Prostate gland (tissue), 2 donors: ENCODE measurements at places on chromosomes 7 and 10.

GRCh38 chr7:108384716-108385483 lies 71.3 kb downstream of the NRCAM start:
- DNase-seq: no peak

- DNase-seq: peak; percentile 43
These were observed 3.9 kb upstream of the GPER1 start for GRCh38 chr7:1083729-1084657.

GRCh38 chr10:130902471-130902870 lies 409.1 kb downstream of the TCERG1L start:
- no peak for DNase-seq

GRCh38 chr10:122464586-122464985 lies 3.2 kb downstream of the HTRA1 start:
- no peak for DNase-seq

DNA sequence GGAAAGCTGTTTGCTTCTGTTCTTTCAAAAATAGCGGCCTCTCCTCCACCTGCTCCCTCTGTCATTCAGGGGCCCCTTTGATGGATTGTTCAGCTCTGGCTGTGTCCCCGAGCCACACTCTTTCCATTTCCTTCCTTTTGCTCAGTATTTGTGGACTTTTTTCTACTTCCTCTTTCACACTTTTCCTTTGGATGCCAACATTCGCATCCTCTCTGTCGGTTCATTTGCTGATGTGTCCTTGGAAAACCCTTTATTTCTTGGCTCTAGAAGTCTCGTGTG lies 11.7 kb upstream of the PWWP2B start:
- no peak for DNase-seq

GRCh38 chr10:18005781-18006456 lies 54.2 kb downstream of the SLC39A12 start:
- DNase-seq: no peak

DNA sequence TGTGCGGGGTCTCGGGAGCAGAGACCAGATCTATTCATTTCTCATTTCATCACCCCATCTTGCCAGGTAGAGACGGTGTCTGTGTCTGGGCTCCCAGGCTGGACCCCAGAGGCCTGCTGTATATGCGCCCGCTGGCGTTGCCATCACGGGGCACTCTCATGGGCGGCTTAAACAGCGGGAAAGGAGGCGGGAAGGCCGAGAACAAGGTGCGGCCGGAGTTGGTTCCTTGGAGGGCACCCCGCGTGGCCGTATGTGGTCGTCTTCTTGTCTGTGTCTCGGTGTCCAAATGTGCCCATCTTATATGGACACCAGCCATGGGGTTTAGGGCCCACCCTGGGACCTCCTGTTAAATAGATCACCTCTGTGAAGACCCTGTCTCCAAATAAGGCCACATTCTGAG lies 2.1 kb upstream of the CFAP46 start:
- DNase-seq: no peak

GRCh38 chr10:115696747-115697146 lies 576.3 kb downstream of the GFRA1 start:
- DNase-seq: no peak

DNA sequence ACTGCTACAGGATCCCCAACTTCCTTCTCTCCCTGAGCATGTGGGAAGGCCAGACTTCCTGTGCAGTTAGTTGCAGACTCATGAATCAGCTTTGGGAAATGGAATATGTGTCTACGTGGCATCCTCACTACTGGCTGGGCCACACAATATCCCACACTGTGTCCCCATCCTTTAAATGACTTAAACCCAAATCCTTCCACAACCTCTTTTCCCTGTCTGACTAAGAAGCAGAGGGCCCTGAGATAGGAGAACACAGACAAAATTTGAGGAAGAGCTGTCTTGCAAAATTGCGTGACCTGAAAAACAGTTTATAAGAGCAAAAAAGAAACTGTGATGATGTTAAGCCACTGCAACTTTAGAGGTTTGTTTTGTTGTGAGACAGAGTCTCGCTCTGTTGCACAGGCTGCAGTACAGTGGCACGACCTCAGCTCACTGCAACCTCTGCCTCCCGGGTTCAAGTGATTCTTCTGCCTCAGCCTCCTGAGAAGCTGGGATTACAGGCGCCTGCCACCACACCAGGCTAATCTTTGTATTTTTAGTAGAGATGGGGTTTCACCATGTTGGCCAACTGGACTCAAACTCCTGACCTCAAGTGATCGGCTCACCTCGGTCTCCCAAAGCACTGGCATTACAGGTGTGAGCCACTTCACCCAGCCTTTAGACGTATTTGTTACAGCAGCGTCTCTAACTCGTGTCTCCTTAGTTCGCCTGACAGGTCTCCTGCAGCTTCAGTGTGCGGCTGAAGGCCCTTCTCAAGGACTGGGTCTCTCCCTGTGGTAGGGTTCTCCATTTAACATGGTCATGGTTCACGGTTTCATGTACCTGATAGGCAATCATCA lies 46.9 kb upstream of the SFMBT2 start:
- no peak for DNase-seq

DNA sequence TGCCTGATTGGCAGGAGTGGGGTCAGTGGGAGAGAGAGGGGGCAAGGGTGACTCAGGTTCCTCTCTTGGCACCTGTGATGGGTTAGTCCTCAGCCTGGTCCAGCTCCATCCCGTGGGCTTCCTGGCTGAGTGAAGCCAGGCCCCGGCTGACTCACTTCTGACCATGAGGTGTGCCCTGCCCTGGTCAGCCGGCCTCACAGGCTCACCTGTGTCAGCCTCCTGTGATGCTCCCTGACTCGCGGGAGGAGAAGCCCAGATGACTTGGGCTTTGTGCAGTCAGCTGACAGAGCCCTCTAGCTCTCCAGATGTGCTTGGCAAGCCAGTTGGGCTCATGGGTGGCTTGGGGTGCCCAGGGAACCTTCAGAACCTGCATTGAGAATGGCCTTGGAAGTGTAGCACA lies 16.0 kb upstream of the PPIF start:
- no peak for DNase-seq

- DNase-seq: no peak
These were observed 53.3 kb downstream of the DNAJB6 start for GRCh38 chr7:157389951-157390730.

DNA sequence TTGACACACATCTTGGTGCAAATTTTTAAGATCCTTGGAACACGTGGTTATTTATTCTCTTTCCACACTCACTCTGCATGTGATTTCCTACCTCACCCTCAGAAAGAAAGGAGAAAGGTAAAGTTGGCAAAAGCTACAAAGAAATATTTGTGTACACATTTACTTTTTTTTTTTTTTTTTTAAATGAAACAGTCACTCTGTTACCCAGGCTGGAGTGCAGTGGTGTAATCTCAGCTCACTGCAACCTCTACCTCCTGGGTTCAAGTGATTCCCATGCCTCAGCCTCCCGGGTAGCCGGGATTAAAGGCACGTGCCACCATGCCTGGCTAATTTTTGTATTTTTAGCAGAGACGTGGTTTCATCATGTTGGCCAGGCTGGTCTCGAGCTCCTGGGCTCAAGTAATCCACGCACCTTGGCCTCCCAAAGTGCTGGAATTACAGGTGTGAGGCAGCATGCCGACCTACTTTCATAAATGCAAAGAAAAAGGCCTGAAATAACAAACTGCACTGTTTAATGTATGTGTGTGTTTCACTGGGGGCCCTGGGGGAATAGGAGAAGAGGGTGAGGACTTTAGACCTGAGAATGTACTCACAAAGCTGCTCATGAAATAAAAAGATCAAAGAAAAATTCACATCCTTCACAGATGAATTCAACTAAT lies 71.6 kb upstream of the GRID1 start:
- DNase-seq: no peak

DNA sequence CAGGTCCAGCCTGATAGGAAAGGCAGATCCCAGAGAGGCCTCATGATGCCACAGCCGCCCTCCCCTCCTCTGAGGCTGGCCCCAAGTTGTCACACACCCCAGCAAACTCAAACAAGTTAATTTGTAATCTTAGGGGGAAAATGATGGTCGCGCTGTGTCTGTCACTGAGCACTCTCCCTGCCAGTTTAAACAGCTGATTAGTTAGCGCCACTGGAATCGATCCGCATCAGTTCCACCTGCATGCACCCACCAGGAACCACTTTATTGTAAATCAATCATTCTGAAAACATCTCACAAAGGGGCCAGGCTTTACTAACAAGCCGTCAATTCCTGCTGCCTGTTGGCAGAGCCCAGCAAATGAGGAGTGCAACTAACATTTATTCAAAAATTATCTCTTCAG lies 870.9 kb downstream of the KCNMA1 start:
- no peak for DNase-seq

- no peak for DNase-seq
These were observed 8.3 kb upstream of the TACR2 start for GRCh38 chr10:69425041-69425440.

- no peak for DNase-seq
These were observed 16.9 kb upstream of the ATP6V0A4 start for GRCh38 chr7:138814816-138815332.

- no peak for DNase-seq
These were observed 63.1 kb upstream of the ANKRD1 start for GRCh38 chr10:90983914-90984549.

DNA sequence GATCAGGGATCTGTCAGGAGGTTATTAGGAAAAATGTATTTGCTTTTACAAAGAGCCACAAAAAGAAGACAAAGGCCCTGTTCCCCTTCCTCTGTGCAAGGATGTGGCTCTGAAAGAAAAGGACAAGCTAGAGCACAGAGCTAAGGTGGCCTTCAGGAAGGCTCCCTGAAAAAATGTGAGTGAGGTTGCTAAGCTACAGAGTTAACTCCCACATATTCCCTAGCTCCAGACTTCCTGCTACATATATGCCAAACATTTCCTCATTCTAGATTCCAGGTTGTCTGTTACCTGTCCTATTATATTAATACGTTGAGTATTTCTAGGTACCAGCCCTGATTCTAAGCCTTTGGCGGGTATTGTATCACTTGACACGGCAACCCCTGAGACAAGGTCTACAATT lies 369.0 kb downstream of the PARD3 start:
- no peak for DNase-seq

GRCh38 chr10:95792874-95793285 lies 36.9 kb downstream of the ENTPD1 start:
- no peak for DNase-seq

GRCh38 chr7:158074896-158075632 lies 512.6 kb downstream of the PTPRN2 start:
- DNase-seq: no peak

GRCh38 chr7:8637322-8637721 lies 203.9 kb downstream of the NXPH1 start:
- no peak for DNase-seq

GRCh38 chr7:149824748-149825566 lies 13.2 kb upstream of the ZNF862 start:
- DNase-seq: no peak

GRCh38 chr10:20608503-20608902 lies 288.6 kb downstream of the NEBL start:
- no peak for DNase-seq

- no peak for DNase-seq
These were observed 18.1 kb upstream of the TRIM8 start for GRCh38 chr10:102626026-102626685.

DNA sequence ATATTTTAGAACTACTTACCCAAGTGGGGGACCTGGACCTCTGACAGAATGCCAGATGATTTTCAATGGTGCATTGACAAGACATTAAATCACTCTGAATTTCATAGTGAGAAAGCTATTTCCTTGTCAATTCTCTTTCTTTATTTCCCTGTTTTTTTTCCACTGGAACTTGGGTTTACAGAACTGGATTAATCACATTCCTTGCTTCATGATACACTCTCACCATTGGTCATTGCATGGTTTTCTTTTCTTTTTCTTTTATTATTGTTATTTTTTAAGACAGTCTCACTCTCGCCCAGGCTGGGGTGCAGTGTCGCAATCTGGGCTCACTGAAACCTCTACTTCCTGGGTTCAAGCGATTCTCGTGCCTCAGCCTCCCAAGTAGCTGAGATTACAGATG lies 38.5 kb upstream of the LBX1 start:
- no peak for DNase-seq

- no peak for DNase-seq
These were observed 88.1 kb upstream of the IFRD1 start for GRCh38 chr7:112362053-112362650.

DNA sequence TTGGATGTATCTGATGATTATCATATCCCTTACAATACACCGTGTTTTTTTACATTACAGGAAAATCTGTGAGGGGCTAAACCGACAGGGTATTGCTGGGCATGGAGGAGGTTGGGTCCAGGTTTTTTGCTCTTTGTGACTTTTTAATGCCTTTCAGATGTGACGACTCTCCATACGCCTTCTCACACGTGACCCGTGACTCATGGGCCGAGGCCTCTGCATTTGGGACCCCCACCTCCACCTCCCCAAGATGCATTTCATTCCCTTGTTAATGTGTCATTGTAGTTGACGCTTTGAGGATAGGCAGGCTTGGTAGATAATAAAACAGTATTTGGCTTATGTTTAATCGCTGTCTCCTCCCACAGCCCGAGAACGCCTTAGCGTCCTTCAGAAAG lies 95.3 kb downstream of the CUX1 start:
- DNase-seq: no peak

- DNase-seq: peak; percentile 19
These were observed 54.6 kb downstream of the HACD1 start for GRCh38 chr10:17562614-17563013.

- DNase-seq: no peak
These were observed 608.8 kb downstream of the PARD3 start for GRCh38 chr10:34206078-34206934.

GRCh38 chr10:48568131-48568530 lies 36.7 kb downstream of the ARHGAP22 start:
- no peak for DNase-seq

- DNase-seq: no peak
These were observed 147.8 kb downstream of the SEM1 start for GRCh38 chr7:96561892-96562291.
